Stimulated activated CD8-positive, alpha-beta memory T cell treated with anti-CD3 and anti-CD28 coated beads, Interleukin-4, amount 100 ng/mL, for 48 hours (primary cell): ENCODE measurements at places on chromosomes 16 and 17.

DNA sequence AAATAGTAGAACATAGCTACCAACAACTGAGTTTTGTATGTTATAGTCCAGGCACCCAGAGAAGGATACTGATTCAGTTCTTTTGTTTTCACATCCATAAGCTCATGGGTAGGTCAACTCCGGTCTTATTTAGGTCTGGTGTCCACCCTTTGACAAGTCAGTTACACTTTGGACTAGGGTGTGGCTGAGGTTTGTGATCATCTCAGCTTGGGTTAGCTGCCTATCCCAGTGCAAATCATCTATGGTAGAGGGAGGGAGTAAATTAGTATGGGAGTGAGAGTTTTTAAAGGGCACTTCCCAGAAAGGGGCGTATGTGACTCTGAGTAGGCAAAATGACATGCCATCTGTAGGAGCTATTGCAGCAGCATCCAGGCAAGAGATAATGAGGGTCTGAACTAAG, 66.1 kb downstream of the TANC2 start:
- DNase-seq = no peak

- DNase-seq = peak; percentile 74
These were observed 38.5 kb downstream of the IGF2BP1 start for GRCh38 chr17:49035470-49036269.

DNA sequence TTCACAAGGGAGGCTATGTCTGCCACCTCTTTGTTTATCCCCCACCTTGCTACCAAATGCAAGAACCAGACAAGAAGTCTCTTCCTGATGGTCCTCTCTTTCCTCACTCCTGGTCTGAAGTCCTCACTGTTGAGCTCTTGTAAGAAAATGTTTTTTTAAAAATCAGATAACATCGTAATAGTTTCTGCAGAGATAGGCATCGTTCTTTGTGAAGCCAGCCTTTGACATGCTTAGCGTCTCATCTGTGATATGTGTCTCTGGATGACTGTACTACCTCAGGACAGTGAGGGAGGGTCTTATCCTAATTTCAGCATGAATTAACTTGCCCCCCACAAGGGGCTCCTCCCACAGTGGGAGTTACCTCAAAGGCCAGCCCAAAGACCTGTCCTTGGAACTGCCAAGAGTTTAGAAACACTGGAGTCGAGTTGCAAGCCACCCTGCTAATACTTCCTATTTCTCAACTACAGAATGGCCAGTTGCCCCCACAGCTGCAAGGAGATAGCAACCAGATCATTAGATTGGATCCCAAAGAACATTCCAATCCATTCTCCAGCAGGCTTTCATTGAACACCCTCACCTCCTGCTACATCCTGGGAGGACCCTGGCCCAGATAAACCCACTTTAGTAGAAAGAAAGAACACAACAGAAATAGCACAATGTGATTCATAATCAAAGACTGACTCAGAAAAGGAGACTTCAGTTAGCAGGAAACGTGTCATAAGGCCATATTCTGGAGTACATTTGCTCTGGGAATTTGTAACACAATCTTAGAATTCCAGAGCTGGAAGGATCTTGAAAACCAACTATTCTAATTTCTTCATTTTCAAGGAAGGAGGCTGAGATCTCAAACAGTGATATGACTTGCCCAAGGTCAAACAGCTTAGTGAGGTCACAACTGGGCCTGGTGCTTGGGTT, 151.0 kb downstream of the IRX3 start:
- DNase-seq = no peak

- no peak for DNase-seq
These were observed 22.5 kb upstream of the MYO1D start for GRCh38 chr17:32899236-32900013.

DNA sequence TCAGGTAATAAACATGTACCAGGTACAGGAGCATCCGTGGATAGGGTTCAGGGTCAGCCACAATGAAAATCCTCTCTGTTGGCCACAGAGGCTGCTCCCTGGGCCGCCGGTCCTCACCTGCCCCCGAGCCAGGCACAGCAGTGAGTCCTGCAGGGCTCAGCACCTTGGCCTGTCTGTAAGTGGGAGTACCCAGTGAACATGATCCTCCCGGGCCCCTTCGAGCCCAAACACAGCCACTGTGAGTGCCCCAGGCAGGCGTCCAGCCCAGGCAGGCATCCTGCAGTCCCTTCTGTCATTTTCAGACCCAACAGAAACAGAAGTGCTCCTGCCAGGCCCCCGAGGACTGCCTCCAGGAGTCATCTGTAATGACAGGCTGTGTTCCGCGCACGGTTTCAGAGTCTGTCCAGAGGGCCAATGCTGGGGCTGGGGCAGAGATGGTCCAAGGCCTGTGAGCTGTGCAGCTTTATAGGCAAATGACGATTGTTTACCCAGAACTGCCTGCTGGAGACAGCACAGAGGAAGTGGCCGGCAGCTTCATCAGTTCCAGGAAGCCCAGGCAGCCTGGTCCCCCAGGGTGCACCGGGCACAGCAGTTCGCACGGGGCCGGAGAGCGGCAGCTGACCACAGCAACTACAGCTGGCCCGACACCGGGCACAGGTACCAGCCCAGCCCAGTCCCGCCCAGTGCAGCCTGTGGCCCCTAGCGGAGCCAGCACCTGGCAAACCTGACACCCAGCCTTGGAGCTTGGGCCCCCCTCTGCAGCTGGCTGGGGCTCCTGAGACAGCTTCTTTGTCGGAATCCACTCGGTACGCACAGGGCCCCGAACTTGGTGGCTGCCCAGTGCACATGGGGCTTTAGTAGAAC, 13.2 kb downstream of the SLC7A5 start:
- peak; percentile 52 for DNase-seq

DNA sequence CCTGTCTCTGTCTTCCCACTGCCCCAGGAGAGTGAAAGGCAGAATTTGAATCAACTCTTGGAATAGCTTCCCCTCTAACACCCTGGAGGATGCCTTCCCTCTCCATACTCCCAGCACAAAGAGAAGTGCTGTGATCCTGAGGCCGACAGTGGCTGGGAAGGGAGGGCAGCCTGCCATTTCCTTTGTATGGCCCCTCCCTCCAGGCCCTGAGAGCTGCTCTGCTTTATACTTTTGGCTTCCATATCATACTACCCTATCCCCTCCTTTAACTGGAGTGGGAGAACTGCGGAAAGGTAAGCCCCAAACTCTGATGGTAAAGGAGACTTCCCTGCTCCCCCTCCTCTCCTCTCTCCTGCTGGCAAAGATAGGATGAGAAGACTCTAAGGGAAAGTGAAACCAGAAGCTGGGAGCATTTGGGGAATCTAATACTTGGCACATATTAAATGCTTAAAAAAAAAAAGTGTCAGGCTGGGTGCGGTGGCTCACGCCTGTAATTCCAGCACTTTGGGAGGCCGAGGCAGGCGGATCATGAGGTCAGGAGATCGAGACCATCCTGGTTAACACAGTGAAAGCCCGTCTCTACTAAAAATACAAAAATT, 4.1 kb upstream of the MED24 start:
- DNase-seq = no peak

DNA sequence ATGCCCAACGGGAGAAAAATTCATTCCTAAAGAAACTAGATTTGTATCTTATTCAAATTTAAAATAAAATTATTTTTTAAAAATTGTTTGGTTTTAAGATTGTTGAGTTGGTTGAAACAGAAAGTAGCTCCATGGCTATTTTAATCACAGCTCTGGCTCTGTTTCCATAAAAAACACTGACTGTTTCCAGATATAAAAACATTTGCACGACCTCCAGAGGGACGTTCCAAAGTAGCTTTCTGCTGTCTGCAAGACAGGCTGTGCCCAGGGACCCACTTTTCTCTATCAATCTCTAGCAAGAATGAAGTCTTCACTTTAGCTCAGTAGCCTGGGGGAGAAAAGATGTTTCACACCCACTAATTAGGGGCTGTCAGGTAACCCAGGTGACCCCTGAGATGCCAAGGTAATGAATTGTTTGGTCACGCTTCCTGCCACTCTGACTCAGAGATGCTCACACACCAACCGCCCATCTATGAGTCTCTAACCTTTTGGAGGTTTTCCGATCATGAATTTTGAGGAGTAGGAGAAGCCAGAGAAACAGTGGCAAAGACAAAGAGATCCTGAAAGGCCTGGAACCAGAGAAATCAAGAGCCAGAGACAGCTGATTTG, 220.1 kb upstream of the SOX9 start:
- no peak for DNase-seq

DNA sequence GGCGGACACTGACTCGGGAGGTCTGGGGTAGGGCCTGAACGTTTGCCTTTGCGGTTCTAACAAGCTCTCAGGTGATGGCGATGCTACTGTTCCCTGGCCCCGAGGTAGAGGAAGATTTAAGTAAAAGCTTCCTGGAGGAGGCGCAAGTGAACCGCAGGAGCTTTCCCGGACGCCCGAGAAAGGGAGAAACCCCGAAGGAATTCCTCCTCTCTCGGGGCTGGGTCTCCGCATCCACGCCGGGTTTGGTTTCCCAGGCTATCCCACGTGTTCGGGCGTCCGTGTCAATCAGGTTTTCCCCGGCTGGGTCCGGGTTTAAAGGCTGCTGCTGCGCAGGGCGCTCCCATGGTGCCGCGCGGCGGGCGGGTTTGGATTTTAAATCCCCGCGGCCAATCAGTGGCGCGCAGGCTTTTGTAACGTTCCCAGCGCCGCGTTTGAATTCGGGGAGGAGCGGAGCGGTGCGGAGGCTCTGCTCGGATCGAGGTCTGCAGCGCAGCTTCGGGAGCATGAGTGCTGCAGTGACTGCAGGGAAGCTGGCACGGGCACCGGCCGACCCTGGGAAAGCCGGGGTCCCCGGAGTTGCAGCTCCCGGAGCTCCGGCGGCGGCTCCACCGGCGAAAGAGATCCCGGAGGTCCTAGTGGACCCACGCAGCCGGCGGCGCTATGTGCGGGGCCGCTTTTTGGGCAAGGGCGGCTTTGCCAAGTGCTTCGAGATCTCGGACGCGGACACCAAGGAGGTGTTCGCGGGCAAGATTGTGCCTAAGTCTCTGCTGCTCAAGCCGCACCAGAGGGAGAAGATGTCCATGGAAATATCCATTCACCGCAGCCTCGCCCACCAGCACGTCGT, at the start of gene PLK1:
TSS of gene PLK1 (plus strand) at position 460 of the 844 bp plus-strand sequence. CDS start at position 504, 44 bp downstream.
- peak; percentile 89 for DNase-seq

- DNase-seq = no peak
These were observed 11.6 kb downstream of the ZNF423 start for GRCh38 chr16:49844359-49844758.

DNA sequence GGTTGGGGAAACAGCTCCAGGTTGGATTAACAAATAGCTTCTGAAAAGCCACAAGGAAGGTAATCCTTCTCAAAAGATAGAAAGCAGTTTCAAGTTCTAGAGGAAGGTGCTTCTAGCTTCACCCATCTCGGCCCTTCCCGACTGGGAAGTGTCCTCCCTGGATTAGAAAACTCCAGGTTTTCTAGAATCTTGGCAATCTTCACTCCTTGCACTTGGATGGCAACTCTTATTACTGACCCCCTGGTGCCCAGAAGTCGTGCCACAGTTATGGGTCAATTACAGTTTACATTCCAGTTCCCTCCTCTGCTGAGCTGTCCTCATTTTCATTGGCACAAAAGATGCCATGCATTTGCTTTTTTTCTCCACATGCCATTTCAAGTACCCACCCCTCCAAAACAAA, 65.6 kb downstream of the SMG6 start:
- no peak for DNase-seq

DNA sequence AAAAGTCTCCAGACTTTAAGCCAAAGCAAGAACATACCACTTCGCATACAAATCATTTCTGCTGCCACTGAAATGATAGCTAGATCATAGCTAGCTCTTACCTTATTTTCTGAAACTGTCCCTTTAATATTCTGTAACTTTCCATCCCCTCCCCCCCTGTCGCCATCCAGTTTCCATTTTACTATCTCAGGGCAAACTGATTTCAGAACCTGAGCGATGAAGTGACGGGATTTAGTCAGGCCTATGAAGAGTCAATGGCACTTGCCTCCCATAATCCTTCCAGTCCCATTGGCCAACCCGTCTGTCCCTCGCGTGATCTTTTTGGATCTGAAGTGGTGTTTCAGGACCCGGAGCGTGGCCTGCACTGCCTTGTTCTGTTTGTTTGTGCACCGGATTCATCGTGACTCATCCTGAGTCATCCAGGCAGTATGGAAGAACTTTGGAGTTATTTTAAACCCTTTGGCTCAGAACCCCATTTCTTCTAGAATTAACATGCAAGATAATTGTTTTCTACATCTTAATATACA, 199.8 kb upstream of the CHMP6 start:
- DNase-seq = peak; percentile 68

DNA sequence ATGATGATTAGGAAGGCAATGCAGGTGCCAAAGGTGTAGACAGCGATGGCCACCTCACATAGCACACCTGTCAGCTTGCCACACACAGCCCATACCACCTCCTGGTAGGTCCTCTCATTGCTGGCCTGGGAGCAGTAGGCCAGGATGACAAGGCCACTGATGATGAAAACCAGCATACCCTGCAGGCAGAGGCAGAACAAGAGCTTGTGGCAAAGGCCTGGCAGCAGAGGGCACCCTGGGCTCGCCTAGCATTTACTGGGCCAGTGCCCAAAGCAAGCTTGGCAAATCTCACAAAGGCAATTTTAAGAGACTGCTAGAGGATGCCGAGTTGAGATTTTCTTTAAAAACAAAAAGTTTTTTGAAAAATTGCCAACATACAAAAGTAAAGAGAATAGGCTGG, 5.9 kb downstream of the SLC38A7 start:
- DNase-seq = no peak

GRCh38 chr16:63978240-63978639, 1143.6 kb downstream of the CDH11 start:
- DNase-seq = no peak

GRCh38 chr17:76700617-76701470, 9.9 kb downstream of the MXRA7 start:
- no peak for DNase-seq

- no peak for DNase-seq
These were observed 568.3 kb upstream of the SALL1 start for GRCh38 chr16:51719376-51719775.

DNA sequence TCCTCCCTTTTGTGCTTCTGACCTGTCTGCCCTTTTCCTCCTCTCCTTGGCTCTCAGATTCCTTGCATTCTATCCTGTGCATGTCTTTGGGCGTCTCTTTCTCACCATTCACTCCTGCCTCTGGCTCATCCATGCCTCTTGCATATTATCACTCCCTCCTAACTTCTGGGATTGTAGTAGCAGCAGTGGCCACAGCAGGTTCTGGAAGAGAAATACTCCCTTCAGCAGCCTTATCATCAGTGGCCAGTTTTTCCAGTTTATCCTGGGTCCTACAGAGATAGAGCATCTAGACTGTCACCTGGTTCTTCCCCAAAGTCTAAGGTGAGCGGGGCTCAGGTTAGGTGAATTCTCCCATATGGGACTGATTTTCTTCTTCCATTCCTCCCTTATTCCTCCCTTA, 354.0 kb upstream of the CCL2 start:
- no peak for DNase-seq
